ENCODE measurements at places on chromosomes 7 and 10. TPM values are rescaled to one million over a fixed set of nuclear protein-coding genes. Genes with fewer than 3 reads are reported as not detected.

DNA sequence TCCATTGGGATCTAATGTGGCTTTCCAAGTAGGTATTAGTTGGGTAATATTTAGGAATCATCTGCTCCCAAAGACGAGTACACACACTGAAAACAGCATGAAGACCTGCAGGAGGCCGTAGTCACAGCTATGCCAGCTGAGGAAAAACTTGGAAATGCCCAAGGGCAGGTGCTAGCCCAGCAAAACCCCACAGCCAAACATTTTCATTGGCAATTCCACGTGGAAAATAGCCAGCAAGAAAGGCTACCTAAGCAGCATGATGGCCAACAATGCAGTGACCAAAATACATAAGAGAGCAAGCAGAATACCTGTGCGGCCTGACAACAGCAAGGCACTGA, 32.7 kb downstream of the DOCK4 start:
- DNase-seq: no peak

GRCh38 chr10:12699258-12699700, 302.2 kb downstream of the CCDC3 start:
- no peak for DNase-seq

DNA sequence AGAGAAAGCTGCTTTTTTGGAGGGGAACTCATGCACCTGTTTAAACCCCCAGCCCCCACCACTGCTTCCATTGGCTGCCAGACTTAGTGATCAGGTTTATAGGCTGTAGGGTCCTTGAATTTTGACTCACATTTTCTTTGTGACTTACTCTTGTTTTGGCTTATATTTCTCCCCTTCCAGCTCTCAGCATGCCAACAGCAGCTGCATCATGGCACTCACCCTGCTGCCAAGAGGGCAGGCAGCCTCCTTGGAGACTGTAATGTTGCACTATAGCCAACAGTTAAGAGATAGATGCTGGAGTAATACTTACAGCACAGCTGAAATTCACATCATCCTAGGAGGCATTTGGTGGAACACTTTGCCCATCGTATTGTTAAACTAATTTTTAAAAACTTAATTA, 98.0 kb upstream of the GLCCI1 start:
- DNase-seq: no peak

The IFIT2 gene
- 11.8 TPM for total RNA-seq

The LLCFC1 gene
- total RNA-seq: not detected

All from mucosa of gallbladder (tissue), 1 donor.